ENCODE measurements at places on chromosomes 13 and 19.

DNA sequence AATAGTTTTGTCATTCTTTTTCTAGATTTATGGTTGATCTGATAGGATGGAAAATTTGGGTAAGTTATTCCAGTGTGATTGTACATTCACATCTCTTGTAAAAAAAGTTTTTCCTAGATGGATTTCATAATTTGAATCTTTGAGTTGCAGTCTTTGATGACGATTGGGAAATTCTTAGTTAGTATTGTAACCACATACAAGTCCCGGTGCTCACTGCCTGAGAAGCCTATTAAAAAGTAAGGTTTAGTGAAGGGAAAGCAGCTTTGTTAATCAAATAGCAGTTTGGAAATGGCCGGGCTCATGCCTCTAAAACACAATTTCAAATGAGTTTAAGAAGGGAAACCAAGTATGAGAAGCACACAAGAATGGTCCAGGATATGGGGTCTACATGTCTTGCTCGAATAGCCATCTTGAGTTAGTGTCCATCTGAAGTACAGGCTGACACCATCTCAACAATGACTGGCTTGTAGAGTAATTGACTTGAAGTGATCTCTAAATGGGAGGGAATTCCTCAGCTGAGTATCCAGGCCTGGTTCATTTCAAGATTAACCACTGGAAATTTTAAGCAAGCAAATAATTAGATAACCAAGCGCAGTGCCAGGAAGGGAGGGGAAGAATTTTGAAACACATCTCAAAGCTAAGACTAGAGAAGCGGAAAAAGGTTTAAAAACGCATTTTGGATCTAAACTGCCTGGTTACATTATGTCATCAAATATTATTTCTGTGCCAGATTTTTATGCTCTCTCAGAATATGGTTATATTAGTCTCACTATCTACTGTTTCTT is 1145.6 kb upstream of the MIR17HG start:
- no peak for DNase-seq

- no peak for DNase-seq
Measured at GRCh38 chr19:1455002-1455335, 5.0 kb downstream of the APC2 start.

DNA sequence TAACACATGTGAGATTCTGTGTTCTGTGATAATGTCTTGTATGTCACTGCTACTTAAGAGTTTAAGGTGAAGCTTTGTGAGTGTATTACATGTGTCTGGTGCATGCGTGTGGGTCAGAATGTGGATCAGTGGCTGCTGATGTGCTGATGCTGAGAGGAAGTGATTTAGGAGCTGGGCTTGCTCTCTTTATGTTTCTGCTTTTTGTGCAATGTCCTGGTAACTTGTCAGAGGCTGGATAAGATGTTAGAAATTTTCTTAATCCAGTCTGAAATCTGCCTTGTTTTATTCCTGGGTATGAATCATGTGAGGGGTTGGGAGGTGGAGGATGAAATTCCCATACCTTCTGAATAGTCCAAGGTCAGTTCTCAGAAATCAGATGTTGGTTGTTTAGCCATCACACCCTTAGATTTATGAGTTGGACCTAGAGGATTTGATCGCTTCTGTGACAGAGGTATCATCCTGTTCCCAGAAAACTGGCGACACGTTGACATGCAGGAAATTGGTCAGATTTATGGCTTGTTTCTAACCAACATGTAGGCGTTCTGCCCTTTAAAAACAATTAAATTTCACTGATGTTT is 24.5 kb upstream of the CXCL17 start:
- DNase-seq, result no peak

DNA sequence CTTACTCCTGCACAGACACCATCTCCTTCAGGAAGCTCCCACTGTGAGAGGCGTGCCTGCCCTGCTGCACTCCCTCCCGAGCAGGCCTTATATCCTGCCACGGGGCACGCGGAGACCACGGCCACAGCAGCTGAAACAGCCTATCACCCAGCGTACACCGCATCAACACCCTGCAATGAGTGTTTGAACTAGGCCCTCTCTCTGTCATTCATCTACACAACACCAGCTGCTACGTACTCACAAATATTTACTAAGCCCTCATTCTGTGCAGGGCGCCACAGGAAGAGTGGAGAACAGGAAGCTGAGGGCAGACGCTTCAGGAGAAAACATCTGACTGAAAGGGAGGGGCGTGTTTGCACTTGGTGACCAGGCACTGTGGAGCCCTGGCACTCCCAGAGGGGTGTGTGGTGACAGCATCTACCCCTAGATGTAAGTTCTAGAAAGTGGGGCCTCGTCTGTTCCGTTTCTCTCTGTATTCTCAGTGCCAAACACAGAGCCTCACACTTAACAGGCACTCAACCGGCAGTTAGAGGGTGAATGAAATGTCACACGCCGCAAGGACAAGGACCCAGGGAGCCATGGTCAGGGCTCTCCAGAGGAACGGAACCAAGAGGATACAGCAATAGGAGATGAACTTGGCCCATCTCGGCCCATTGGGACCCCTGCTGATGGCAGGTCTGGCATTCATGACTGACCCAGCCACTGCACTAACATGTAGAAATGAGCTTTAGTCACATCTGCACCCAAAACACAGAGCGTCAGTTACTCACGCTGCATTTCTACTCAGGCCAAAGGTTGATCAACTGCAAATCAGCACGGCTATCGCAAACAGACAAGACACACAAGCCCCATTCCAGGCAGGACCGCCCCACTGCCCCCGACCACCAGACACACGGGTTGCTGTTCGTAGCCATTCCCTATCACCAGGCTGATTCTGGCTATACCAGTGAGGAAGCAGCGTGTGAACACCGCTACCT is 15.7 kb downstream of the RANBP3 start:
- no peak for DNase-seq

DNA sequence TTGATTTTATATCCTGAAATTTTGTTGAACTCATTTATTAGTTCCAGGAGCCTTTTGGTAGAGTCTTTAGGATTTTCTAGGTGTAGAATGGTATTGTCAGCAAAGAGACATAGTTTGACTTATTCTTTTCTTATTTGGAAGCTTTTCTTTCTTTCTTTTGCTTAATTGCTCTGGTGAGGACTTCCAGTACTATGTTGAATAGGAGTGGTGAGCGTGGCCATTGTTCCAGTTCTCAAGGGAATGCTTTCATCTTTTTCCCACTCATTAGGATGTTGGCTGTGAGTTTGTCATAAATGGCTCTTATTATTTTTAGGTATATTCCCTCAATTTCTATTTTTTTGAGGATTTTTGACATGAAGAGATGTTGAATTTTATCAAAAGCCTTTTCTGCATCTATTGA is 182.2 kb upstream of the SPRY2 start:
- no peak for DNase-seq

- DNase-seq, result no peak
Measured at GRCh38 chr13:111022241-111022640, 92.9 kb upstream of the ARHGEF7 start.

GRCh38 chr13:39900106-39900750 is 244.8 kb downstream of the COG6 start:
- no peak for DNase-seq

GRCh38 chr19:11617180-11618062 is 20.1 kb downstream of the ZNF627 start:
- DNase-seq, result no peak

DNA sequence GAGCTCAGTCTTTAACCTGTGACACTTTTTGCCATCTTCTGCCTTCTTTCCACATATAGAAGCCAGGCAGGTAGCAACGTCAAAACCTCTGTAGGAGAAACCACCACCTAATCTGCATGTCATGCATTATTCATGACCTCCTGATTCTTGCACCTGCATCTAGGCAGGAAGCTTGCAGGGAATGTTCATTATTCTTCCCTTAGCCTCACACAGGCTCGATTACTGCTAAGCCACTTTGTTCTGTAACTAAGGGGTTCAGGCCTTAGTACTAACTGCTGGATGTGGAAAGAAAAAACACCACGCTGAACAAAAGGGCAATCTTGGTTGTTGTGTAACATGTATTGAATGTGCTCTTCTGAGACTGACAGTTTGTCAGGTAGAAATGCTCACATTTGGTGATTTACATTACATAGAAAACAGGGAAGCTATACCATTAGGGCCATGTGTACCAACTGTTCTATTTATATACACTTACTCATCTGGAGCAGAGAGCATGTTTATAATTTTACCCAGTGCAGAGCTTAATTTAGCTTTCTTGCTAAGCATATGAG is 366.9 kb downstream of the KLF12 start:
- DNase-seq, result no peak

- no peak for DNase-seq
Measured at GRCh38 chr13:27913160-27913559, 6.6 kb upstream of the PDX1 start.
